Pulmonary artery endothelial cell (primary cell): ENCODE measurements at places on chromosomes 2 and 18.

DNA sequence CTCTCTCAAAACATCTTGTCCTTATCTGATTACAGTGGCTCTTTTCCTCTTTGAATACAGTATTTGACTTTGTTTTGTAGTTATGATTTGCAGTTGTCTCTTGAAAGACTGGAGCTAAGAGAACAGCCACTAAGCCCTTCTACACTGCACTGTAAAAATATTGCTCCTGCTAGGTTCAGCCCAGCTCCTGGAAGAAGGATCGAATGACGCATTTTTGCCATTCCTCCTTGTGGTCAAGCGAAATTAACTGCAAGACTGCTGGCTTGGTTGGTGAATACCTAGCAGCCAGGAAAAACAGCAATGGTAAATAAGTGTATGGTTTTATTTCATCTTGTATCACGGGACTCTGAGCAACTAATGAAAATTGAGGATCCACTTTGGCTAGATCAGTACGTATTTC, 407.8 kb upstream of the CDH2 start:
- DNase-seq, result no peak

DNA sequence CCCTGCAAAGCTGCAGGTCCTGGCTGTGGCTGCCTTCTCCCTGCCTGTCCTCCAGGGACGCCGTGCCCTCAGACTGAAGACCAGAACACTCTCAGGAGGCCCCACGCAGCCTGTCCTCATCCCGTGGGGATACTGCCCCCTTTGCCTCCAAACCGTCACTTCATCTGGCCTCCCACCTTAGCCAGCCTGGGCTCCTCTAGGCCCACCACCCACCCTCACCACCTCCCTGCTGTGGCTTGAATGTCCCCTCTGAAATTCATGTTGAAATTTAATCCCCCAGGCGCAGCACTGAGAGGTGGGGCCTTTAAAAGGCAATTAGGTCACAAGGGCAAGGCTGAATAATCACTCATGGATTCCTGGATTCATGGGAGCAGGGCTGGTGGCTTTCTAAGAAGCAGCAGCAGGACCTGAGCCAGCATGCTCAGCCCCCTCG, 198.2 kb downstream of the SEPTIN10 start:
- no peak for DNase-seq

DNA sequence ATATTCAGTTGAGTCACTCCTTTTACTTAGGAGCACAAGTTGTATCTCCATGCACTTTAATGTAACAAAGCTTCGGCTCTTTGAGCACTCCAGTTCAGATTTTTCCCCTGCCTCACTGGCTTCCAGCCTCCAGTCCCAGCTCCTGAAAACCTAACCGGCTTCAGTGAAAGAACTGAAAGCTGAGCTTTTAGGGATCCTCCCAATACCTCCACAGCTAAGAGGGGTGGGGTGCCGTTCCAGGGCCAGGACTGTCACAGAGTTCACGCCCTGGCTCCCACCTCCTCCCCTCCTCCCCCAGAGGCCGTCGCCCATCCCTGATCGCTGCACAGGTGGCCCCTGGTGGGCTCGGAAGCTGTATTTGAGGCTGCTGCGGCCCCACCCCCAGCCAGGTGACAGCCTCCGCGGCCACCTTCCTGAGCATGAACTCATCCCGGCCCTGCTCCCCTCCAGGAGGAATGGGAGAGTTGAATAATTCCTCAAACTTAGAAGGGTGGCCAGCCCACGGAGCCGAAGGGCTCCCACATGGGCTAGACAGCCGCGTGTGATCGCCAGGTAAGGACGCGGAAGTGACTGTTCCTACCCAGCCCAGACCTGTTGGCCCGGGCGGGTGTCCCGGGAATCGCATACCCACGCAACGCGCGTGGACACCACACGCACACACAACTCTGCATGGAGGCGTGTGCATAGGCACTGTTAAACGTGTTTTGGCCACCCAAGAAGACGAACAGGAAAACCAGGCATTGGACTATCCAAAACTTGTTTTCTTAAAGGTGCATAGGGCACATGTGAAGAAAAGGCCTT, 1.8 kb downstream of the MYO5B start:
- no peak for DNase-seq

GRCh38 chr2:235592430-235592829, 98.6 kb downstream of the AGAP1 start:
- no peak for DNase-seq

- no peak for DNase-seq
These were observed 30.2 kb upstream of the MRPL19 start for GRCh38 chr2:75616406-75616805.

DNA sequence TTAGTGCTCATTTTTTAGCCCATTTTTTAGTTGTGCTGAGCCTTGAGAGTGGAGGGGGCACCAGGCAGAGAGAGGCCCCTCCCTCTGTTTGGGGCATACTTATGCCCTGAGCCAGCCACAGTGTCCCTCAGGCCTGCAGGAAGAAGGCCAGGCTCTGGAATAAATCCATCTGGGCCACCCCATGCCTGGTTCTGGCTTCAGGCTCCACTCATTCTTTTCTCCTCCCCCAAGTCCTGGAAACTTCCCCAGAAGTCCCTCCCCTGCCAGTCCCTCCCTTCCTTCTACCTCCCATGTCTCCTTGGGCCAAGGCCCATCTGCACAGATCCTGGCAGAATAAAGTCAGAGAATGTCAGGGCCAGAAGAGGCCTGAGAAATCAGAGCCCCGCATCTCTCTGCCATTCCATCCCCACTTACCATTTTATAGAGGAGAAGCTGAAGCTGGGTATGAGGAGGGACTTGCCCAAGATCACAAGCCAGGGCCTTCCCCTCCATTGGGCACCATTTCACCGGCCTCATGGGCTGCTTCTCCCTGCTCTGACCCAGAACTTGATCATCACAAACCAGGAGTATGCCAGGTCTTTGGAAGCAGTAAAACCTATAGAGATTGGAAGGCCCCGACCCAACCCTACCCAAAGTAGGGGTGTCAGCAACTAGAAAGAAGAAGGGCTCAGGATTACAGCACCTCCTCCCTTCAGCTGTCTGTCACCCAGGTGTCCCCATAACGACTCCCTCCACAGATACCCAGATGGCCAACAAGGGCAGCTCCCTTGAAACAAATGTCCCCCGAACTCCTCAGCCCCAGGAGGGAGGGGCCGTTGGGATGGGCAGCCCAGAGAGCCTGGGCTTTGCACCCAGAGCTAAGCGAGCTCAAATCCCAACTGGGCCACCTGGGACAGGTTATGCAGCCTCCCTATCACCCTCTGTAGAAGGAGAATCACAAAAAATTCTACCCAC, 108.4 kb downstream of the POLR1A start:
- no peak for DNase-seq

GRCh38 chr18:7723558-7723957, 156.4 kb downstream of the PTPRM start:
- DNase-seq, result no peak

- DNase-seq, result no peak
These were observed 319.9 kb downstream of the EN1 start for GRCh38 chr2:118527571-118527970.

DNA sequence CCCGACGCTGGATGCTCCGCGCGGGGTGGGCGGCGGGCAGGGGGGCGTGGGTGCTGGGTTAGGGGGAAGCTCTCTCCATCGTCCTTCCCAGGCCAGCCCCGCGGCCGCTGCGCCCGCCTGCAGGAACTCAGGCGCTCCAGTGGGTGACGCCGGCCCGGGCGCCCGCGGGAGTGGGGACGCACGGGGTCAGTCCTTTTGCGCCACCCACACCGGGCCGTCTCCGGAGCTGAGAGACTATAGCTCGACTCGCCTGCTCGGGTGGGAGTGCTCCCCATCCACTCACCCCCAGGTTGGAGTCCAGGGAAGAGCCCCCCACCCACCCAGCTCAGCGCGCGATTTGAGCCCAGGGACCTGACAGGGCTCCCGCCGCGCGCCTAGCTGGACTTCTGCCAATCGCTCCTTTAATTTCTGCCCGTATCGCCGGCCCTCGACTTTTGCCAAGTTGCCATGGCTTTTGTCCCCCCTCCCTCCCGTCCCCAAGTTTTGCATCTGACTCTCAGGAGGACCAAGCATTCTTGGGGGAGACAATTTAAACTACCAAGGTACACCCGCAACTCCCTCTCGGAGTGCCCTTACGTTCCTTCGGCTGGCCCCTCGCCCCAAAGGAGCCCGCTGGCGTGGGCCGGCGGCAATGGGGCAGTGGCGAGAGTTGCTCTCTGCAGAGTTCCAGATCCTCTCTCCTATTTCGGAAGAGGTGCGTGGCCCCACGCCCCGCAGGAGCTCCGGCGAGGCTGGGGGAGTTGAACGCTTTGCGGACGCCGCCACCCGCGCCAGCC, 205.8 kb upstream of the SMAD2 start:
- DNase-seq, result no peak

DNA sequence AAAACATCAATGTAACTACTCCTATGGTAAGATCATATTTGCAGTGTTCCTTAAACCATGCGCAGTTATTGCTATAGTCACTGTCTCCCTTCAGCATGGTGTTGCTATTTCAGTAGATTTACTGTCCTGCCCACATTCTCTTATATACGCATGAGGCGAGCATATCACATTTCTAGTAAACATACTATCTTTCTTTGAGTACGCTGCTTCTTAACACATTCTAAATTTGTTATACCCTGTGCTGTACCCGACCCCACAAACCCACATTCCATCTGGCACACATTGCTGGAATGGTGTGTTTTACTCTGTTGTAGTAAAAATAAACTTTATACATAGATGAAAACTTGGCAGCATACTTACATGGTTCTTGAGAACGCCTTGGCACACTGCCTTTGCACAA, 163.3 kb downstream of the QPCT start:
- no peak for DNase-seq
